Stimulated activated CD4-positive, alpha-beta T cell treated with anti-CD3 and anti-CD28 coated beads, Interleukin-4, amount 100 ng/mL, for 4 hours (primary cell): ENCODE measurements at places on chromosomes 16 and 17.

DNA sequence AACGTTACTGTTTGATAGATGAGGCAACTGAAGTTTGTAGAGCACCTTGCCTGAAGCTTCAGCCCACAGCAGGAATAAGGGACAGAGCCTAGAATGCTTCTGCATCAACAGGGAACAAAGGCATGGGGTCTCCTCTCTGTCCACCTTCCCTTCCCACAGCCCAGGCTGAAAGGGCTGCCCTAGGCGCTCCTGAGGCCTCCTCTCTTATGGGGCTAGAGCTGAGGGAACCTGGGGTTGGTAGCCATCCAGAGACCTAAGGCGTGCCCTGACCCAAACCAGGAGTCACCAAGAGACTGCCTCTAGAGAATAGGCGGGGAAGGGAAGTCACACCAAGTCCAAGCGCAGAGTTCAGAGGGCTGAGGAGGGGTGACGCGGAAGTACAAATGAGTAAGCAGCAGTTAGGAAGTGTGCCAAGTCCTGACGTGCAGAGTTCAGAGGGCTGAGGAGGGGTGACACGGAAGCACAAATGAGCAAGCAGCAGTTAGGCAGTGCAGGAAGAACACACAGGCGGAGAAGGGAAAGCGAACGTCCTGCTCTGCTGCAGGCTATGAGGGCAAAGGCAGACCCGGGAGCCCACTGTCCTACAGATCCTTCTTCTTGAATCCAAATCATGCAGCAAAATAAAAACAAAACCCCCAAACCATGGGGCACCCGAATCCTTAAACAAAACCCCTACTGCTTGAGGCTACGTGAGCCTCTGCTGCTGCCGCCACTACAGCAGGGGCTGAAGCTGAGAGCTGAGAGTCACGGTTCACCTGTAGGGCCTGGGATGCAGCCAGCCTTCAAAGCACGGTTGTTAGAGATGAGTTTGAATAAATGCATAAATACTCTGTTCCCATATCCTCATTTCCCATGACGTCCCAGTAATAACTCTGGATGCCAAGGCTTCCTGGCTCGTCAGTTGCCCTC lies 2.7 kb upstream of the SPG7 start:
- DNase-seq: peak; percentile 74

DNA sequence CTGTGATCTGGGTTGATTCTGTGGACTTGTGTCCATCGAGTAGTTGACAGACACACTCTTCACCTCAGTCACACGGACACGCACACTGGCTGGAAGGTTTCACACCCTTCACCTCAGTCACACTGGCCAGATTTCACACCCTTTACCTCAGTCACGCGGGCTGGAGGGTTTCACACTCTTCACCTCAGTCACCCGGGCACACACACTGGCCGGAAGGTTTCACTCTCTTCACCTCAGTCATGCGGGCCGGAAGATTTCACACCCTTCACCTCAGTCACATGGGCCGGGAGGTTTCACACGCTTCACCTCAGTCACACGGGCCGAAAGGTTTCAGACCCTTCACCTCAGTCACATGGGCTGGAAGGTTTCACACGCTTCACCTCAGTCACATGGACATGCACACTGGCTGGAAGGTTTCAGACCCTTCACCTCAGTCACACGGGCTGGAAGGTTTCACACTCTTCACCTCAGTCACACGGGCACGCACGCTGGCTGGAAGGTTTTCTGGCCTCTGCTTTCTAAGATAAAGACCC lies 96.2 kb downstream of the PGS1 start:
- no peak for DNase-seq

- DNase-seq: no peak
These were observed 344.6 kb downstream of the SOX9 start for GRCh38 chr17:72465191-72466024.

DNA sequence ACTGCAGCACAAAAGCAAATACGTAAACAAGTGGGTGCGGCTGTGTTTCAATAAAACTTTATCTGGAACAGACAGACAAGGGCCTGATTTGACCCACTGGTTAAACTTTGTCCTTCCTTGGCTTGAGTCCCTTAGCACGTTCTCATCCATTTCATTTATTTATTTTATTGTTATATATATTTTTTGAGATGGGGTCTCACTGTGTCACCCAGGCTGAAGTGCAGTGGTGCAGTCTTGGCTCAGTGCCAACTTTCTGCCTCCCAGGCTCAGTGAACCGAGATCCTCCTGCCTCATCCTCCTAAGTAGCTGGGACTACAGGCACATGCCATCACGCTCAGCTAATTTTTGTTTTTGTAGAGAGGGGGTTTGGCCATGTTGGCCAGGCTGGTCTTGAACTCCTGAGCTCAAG lies 64.3 kb downstream of the MYH11 start:
- DNase-seq: no peak

DNA sequence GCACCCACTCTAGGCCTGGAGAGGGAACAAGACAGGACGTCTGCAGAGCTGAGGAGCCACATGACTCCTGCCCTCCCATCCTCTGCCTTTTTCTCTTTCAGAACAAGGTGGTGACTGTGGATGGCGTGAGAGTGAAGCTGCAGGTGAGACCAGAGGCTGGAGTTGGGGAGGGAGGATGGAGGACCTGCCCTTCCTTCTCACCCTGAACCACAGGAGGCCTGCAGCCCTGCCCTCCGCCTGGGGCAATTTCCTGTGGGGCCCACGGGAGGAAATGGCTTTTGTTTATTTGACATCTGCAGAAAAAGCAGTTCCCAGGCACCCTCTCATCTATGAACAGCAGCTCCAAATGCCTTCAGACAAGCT lies 5.1 kb downstream of the RAB37 start:
- no peak for DNase-seq

DNA sequence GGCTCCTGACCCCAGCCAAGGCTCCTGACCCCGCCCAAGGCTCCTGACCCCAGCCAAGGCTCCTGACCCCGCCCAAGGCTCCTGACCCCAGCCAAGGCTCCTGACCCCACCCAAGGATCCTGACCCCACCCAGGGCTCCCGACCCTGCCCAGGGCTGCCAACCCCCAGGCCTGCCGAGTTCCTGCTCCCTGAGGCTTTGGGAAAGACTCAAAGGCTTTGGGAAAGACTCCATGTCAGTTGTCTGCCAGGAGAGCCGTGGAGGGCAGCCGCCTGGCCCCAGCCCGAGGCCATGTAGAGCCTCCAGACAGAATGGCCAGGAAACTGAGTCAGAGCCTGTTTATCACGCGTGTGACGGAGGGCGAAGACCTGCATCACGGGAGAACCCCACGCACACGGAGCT lies 21.1 kb downstream of the CBFA2T3 start:
- no peak for DNase-seq

- no peak for DNase-seq
These were observed 20.9 kb downstream of the RPRML start for GRCh38 chr17:46958041-46958591.

DNA sequence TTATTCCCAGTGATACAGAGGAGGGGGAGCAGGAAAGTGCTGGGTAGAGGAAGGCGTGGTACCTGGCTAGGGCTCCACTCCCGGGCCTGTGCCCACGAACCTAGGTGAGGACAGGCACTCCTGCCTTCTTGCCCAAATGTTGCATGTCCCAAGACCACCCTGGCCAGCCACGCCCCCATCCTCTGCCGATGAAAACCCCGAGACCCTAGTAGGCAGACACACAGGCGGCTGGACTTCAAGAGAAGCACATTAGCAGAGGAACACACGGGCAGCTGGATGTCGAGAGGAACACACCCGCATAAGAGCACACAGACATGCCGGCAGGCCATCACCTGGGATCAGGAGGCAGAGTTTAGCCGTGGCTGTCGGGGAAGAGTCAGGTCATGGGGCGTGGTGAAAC lies 1386.5 kb upstream of the GOT2 start:
- no peak for DNase-seq

- no peak for DNase-seq
These were observed 13.9 kb downstream of the CYB5D2 start for GRCh38 chr17:4156750-4157381.

DNA sequence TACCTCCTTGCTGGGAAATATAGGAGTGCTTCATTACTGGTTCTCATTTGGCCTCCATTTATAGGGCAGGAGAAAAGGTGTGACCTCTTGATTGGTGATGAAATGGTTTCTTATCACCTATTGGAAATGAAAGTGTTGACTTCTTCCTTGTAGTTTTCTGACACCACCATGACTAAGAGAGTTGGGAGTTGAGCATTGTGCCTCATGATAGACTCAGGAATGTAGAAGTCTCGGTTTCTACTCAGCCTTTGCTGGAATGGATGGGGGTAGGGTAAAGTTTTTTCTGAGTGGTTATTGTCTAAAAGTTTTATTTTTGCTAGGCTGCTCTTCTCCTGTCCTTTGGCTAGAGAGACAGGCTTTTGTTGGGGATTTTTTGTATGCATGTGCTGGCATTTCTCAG lies 117.4 kb downstream of the PHKB start:
- no peak for DNase-seq

- no peak for DNase-seq
These were observed 27.1 kb upstream of the MTSS2 start for GRCh38 chr16:70712942-70713341.

GRCh38 chr17:78806451-78806850 lies 24.4 kb upstream of the CYTH1 start:
- no peak for DNase-seq

DNA sequence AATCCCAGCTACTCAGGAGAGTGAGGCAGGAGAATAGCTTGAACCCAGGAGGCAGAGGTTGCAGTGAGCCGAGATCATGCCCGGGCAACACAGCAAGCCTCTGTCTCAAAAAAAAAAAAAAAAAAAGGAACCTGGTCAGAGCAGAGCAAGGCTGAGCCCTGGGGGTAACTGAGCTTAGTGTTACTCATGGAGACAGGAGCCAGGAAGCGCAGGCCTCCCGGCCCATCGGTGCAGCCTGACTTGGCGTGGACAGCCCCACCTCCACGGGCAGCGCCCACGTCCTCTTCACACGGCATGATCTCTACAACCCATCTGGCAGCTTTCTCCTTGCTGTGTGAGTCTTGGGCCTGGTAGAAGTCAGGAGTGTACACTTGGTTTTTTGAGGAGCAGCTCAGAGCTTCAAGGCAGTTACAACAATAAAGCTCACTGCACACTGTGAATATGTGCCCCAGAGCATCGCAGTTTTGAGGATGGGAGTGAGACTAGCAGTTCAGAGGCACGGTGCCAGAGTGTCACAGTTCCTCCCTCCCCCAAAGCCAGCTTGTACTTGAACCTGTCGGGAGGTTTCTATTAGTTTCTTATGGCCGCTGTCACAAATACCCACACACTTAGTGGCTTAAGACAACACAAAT lies 129.9 kb downstream of the RAP1GAP2 start:
- DNase-seq: no peak

- no peak for DNase-seq
These were observed 469.3 kb downstream of the TOX3 start for GRCh38 chr16:52077607-52078006.

DNA sequence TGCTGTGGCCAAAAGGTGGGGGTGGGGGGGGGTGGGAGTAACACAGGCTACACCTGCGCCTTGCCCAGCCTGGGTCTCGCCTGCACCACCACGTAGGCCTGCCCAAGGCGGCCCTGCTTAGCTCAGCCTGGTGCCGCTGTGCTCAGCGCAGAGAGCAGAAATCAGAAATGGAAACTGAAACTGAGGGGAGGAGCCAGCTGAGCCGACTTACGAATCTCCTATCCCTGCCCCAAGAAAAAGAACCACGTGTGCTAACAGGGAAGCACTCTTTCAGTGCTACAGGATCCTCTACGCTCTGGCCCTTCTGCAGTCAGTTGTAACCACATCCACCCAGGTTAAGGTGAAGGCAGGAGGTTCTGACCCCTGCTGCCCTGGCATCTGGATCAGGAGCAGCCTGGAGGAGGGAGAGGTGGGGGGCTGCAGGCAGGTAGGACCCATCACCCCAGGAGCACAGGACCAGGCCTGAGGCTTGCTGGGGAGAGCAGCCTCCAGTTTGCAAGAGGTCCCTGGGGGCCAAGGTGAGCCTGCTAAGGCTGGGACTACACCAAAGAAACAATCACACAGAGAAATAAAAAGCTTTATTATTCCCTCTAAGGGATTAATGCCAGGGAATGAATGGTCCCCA lies at the start of gene DHX58:
Gene DHX58, minus strand, starts transcription at position 163 of the 625 bp plus-strand sequence. CDS start 822 bp downstream, outside the sequence.
- DNase-seq: peak; percentile 63

- DNase-seq: no peak
These were observed 667 bp upstream of the KIF19 start for GRCh38 chr17:74325376-74325742.

GRCh38 chr17:82753201-82753464 lies 1.3 kb downstream of the TBCD start:
- DNase-seq: no peak

DNA sequence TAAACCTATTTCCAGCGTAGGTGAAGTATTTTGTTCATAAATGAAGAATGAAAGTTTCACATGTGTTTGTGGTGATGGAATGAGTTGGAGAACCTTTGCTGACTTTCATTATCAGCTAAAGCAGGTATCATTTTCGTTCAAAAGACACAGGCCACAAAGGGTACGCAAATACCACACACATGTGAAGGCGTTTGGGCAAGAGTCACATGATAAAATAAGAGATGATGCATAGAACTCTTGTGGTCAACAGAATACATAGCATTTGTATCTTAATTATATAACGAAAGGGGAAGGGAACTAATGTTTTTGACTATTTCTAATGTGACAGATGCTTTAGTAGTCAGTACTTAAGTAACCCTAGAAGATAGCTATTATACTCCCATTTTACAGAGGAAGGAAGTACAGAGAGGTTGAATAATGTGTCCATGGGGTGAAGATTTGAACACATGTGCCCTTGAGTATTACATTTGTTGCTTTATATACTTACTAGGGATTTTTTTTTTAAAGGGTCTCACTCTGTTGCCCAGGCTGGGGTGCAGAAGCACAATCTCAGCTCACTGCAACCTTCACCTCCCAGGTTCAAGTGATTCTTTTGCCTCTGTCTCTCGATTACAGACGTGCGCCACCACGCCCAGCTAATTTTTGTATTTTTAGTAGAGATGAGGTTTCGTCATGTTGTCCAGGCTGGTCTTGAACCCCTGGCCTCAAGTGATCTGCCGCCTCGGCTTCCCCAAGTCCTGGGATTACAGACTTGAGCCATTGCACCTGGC lies 4.8 kb downstream of the RPA1 start:
- no peak for DNase-seq

DNA sequence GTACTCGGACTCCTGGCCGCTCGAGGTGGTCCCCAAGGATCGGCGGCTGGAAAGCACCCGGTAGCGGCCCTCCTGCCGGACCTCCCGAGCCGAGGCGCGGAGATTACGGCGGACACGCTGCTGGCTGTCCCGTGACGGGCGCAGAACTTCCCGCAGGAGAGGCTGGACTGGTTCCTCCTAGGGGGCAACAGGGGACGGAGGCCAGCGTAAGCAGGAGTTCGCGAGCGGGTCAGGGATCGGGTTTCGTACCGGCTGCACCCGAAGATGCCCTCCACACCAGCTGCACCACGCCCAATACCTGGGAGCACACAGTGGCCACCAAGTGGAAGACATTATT lies 341 bp downstream of the SLC7A6OS start:
- DNase-seq: no peak
